ENCODE measurements at places on chromosomes 3 and 15. TPM values are rescaled to one million over a fixed set of nuclear protein-coding genes. Genes with fewer than 3 reads are reported as not detected.
A peak's percentile ranks its signal among the peaks of the same experiment; 100 is the strongest.

GRCh38 chr3:155739154-155739553 lies 5.7 kb downstream of the PLCH1 start:
- DNase-seq = no peak

DNA sequence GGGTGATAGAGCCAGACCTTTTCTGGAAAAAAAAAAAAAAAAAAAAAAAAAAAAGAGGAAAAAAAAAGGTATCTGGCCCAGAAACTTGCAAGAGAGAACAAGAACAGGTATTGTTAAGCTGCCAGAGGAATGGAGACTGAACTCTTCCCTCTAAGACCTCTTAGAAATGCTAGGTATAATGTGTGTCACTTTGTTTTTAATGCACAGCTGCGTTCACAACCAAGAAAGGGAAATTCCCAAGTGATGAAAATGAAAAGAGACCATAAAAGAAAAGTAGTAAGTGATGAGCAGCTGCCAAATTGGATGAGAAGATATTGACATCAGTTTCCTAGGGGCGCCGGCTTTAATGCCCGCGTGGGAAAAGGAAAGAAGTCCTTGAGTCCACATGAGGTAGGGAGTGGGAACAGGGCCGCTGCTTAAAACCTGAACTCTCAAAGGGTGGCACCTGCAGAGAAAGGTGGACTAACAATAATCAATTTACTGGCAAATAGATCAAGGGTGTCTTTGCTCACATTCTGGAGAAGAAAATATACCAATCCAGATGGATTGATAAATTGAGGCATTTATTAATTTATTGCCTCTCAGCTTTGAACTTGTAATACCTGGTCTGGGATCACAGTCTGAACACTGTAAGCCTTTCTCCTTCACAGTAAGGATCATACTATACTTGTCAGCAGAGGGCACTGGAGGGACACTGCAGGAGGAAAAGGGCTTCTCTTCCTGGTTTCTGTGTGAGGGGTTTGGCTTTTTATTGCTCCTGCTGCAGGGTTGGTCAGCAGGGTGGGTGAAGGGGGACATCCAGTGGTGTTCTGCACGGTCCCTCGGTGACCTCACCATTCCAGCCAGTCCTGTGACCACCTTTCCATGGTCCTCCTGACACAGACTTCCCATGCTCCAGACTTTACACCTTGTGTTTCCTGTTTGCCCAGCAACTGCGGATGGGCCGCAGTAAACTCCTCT lies 131.6 kb downstream of the AQP9 start:
- DNase-seq = peak; percentile 60

- no peak for DNase-seq
These were observed 18.9 kb downstream of the EBLN2 start for GRCh38 chr3:73080216-73080966.

ALDH1L1 gene
- total RNA-seq = not detected

SKOR1 gene
- total RNA-seq = not detected

Measured in SJSA1 (cell line).